ENCODE measurements at places on chromosomes 4 and X. TPM values are rescaled to one million over a fixed set of nuclear protein-coding genes. Genes with fewer than 3 reads are reported as not detected.

PHEX gene
- total RNA-seq: 0.36 TPM

C1QTNF7 gene
- total RNA-seq: not detected

GRCh38 chr4:17781300-17782287 lies at the start of gene FAM184B:
FAM184B (minus strand) TSS chr4:17781621; CDS start chr4:17781299, 322 bp downstream.
- DNase-seq: no peak

DNA sequence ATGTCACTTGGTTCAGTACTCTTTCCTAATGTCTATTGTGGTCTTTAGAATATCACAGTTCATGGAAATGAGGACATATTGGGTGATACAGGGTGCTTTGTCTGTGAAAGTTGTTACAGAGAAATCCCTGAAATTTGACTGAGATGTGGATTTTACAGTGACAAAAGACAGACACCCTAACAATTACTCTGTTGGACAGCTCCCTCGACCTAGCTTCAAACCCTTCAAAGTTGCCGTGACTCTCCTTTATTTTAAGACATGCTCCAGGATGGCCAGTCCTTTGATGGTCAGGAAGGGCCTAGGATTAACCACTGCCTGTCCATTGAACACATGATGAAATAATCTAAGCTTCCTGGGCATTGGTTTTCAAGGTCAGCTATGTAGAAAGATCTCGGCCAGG lies 4.0 kb downstream of the DCX start:
- DNase-seq: no peak

DNA sequence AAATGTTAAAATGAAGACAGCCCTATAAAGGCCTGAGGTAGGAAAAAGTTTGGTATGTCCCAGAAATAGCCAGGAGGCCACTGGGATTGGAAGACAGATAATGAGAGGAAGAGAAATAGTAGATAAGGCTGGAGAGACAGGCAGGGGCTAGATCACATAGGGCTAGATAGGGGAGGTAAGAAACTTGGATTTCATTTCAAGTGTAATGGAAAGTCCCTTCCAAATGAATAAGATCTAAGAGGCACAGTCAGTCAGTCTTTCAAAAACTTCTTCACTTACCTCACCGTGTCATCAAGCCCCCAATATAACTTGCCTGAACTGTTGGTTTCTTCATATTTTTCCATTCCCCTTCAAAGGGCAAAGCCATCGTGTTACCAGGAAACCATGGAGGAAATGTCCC lies 121.8 kb downstream of the SPCS3 start:
- no peak for DNase-seq

GRCh38 chr4:157010630-157011029 lies 39.0 kb upstream of the PDGFC start:
- no peak for DNase-seq

DNA sequence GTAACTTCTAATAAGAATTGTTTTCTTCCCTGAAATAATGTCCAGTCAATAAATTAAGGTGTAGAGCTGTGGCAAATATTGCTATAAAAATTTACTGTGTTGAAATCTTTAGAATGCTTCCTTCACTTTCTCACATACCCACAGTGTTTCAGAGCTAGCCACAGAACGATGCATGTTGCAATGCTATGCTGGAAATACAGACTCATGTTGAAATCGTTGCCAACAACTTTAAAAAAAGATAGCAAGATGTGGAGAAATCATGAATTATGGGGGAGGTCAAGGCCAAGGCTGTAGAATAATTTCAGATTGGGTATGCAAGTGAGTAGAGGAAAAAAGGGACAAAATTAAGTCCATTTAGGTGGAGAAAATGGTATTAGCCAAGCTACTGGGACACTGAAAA lies 204.8 kb downstream of the VEGFC start:
- no peak for DNase-seq

- no peak for DNase-seq
Observed at GRCh38 chrX:30310429-30311206, 1.4 kb upstream of the NR0B1 start.

- no peak for DNase-seq
Observed at GRCh38 chr4:173490256-173490655, 39.8 kb downstream of the HAND2 start.
